ENCODE measurements at places on chromosomes 3 and 15.

DNA sequence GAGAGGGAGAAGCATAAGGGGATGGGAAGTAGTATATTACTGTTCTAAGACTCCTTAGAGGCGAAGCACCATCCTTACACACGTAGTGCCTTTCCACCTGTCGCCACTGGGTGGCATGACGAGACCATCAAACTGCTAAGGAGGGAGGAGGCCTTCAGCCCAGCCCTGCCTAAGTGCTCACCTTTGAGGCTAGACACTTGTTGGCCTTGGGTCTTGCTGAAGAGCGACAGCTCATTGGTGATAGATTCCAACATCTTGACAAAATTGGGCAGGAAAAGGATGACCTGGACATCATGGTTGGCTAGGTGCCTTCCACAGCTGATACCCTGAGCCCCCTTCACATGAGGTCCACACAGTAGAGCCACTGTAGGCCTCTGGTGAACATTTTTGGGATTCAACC lies 19.6 kb downstream of the CLK3 start:
- DNase-seq = peak; percentile 69

GRCh38 chr3:62611541-62612240 lies 238.3 kb upstream of the FEZF2 start:
- DNase-seq = no peak

DNA sequence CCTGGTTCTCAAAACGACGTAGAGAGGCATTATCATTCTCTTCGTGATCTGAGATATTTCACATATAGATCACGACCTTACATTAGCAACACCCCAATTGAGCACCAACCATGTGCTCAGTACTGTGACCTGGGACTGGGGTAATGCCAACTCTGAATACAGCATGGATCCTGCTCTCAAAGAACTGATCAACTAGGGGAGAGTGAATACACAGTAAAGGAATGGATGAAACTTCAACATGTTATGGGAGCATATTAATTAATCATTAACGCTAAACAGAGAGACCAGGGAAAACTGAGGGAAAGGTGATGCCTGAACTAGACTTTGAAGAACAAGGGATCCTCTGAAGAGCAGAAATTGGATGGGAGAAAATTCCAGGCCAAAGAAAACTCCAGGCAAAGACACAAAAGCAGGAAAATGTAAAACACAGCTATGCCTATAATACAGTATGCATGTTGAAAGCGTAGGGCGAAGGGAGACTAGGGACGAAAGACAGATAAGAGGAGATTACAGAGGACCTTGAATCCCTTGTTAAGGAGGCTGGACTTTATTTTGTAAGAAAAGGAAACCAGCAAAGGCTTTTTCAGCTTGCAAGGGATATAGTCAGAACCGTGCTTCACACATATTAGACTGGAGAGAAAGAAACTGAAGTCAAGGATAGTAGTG lies 105.7 kb downstream of the ANO10 start:
- no peak for DNase-seq

DNA sequence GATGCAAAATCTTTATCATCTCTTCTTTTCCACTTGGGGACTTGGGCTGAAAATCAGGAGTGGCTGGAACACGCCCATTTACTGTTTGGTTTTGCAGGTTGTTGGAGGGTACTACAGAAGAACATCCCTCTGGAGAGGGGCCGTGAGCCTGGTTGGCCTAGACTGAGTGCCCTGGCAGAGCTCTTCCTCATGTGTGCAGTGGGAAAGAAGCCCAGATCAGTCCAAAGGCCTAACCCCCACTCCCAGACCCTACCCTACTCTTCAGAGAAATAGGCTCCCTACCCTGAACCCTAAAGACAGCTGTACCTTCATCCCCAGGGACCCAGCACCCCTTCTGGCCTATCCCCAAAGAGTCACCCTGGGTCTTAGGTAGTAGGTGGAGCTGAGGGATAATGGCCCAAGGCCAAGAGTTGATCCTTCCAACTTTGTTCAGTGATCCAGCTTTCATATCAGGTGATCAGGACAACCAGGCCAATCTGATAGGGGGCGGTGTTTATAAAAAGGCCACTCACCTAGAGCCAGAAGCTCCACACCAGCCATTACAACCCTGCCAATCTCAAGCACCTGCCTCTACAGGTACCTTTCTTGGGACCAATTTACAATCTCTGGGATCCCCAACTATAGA lies at the start of gene CYP1A2:
CYP1A2 (plus strand) TSS at position 524 of the 625 bp plus-strand sequence. CDS start 894 bp downstream, outside the sequence.
- no peak for DNase-seq

GRCh38 chr15:70169147-70169546 lies 71.4 kb upstream of the TLE3 start:
- no peak for DNase-seq

GRCh38 chr3:127420829-127421228 lies 133.0 kb upstream of the PRR20G start:
- DNase-seq = no peak

- DNase-seq = no peak
Observed at GRCh38 chr3:47007001-47007400, 27.5 kb downstream of the NBEAL2 start.

DNA sequence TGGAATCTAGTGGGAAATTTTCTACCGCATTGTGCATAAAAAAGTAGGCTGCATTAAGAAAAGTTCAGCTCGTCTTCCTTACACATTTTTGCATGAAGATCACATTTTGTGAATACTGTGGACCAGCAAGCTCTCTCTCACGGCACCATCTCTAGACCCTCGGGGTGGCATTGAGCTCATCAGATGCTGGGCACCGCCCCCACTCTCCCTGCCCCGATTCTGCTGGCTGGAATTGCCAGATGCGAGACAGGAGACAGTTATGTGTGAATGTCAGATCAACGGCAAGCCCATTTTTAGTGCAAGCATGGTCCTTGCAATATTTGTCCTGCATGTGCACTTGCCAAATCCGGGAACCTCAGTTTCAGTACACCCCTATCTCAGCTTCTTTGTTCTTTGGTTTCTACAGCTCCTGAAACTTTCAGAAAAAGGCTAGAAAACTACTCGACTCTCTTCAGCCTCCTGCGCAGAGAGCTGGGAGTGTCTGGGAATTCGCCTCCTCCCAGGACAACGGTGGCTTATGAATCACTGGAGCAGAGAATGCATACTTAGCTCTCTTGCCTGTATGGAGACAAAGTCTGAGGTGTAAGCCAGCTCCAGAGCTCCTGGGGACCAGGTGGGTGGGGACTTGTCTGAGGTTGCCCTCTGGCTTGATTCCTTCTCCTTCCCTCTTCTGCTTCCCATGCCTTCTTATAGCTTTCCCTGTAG lies 285.2 kb upstream of the ATP10A start:
- no peak for DNase-seq

GRCh38 chr3:49296781-49297411 lies 19.9 kb upstream of the C3orf62 start:
- no peak for DNase-seq

GRCh38 chr3:1207904-1208303 lies 115.1 kb downstream of the CNTN6 start:
- DNase-seq = no peak

GRCh38 chr3:186985661-186986364 lies 55.5 kb downstream of the ST6GAL1 start:
- no peak for DNase-seq

DNA sequence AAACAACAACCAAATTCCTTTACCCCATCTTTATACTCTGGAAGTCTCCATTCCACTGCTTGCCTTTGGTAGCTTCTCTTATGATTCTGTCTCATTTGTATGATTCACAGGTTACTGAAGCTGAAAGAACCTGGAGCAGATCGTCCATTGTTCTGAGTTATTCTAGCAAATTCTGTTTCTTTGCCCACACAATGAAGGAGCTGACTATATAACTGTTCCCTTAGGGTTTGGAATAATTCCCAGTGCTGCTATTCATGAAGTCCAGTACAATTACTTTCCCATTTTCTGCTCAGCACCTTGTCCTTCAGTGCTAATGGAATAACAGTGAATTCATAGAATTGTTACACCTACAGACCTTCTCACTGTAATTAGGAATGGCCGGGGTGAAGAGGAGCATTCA lies 167.8 kb downstream of the CHST2 start:
- no peak for DNase-seq

Data from Panc1 (cell line).